ENCODE measurements at places on chromosomes 11 and 22.

- DNase-seq = no peak
These were observed 25.0 kb downstream of the MED15 start for GRCh38 chr22:20532256-20532993.

DNA sequence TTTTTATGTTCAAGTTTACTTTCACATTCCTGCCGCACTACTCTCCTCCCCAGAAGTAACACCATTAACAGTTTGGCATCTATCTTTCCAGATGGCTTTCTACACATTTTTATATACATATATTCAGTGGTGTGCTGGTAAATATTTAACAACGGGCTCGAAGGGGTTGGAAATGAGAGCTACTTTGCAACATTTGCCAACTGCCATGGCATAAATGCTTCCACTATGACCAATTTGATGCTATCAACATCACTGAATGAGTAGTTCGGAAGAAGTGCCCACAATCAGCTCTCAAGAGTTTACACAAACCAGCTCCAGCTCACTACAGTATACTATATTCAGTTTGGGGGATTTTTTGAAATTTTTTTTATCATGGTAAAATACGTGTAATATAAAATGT, 55.2 kb downstream of the RELT start:
- DNase-seq = no peak

- no peak for DNase-seq
These were observed 18.5 kb downstream of the MPPED2 start for GRCh38 chr11:30567644-30568043.

DNA sequence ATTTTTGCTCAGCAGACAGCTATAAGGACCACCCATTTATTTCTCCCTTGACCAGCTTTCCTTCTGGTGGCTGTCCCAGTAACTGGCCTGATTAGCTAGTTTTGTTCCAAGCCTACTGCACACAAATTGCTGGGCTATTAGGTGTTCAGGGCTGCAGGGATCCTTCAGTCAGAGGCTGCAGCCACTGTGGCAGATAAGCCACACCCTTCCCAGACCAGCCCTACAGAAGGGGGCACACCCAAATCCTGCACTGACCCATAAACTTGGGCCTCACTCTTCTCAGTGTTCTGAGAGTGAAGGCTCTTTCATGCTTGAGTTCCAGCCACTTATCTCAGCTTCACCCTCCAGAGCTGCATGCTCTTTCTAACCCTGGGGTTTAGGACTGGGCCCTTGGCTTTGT, 200.0 kb downstream of the AASDHPPT start:
- DNase-seq = no peak

DNA sequence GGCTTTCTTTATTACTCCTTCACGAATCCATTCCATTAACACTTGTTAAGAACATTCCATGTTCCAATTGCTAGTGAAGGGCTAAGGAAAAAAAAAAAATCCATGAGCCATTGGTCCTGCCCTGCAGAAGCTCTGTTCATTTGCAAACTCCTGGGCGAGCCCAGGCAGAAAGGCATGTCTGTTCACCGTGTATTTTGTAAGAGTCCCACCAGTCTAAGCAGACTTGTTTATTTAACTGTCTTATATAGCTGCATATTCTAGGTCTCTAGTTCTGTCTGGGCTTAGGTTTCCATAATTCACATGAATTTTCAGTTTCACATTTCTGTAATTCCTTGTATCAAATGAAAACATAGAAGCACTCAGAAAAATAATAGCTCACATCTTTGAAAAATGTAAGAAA, 97.4 kb upstream of the POU2AF2 start:
- DNase-seq = no peak

DNA sequence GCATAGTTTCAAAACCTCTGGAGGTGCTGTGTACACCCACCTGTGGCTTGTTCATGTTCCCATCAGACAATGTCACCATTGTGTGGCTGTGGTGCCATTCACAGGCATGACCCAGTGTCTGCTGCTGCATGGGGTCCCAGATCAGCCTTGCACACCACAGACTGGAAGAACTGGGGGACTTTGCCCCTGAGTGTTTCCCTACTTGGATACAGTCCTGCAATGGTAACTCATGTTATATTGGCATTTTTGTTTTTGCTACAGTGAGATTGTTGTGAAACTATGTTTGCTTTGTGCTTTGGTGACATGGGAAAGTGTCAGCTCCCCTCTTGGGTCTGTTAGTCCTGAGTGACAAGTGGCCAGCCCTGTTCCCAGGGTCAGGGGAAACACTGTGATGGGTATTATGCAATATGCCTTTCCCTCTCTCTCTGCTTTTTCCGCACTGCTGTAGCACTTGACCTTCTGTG, 108.8 kb downstream of the NAV2 start:
- no peak for DNase-seq

- no peak for DNase-seq
These were observed 45.8 kb upstream of the TH start for GRCh38 chr11:2217211-2218030.

DNA sequence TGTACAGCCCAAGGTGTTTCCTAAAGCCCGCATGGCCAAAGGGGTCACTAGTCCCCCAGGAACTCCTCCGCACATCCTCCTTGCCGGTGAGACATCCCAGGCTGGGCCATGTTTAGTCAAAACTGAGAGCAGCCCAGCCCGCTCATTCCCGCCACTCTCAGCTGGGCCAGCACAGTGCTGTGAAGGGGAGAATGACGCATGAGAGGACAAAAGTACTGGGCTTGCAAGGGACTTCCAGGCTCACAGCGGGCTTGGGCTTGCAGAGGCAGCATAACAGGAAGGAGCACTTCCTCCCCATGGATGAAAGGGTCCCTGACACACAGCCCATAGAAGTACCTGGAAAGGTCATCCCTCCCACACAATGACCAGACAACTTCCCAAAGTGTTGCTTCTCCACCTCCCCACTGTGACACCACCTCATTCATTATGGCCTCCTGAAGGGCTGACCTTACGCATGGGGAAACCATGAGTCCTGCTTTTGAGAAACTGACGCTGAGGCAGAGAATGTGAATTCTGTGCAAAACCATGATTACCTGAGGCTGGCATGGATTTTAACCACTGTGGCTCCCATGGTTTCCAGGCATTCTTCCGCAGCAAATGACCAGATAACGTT, 19.1 kb downstream of the ETS1 start:
- DNase-seq = no peak

DNA sequence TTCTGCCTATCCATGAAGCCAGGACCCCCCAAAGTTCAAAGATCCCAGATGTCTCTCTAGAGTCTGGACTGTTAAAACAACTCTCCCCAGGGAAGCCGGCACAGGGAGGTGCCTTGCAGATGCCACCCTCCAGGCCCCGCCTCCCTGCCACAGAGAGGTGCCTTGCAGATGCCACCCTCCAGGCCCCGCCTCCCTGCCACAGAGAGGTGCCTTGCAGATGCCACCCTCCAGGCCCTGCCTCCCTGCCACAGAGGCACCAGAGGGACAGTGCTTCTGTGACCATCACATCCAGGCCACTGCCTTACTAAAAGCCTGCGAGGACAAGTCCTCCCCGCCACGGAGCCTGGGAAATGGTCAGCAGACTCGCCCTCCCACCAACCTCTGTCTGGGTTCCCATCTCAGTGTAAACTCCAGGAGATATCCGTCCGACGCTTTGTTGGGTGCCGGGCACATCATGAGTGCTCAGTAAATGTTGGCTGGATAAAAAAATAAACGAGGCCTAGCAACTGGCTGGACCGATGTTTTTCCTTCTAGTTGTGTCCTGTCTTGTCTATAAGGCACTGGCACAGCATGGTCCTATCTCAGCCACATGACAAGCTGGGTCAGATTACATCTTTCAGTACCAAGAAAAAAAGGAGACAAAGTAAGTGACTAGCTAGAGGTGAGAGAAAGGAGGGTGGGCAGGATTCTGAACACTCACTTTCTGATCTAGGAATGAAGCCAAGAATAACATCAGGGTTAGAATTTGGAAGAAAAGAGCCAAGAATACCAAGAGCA, 91.2 kb upstream of the CSNK2A3 start:
- DNase-seq = no peak

- no peak for DNase-seq
These were observed 2.3 kb downstream of the HRAS start for GRCh38 chr11:532986-533585.

GRCh38 chr11:70525006-70525405, 126.7 kb downstream of the CTTN start:
- DNase-seq = no peak

DNA sequence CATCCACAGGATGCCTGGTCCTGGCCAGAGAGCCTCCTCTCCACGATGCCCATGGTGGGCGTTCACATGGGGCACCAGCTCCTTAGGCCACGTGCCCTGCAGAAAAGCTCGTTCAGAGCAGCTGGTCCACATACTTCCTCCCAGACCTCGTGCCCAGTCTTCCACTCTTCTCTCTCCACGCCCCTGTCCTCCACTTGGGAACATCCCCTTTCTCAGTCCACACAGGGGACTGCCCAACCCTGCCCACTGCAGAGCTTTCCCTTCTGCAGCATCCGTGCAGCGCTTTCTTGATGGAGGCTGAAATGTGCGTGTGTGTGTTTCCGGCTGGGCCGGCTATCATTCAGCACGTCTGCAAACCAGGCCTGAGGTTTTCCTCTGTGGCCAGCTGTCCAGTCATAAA, 11.3 kb downstream of the TPCN2 start:
- DNase-seq = no peak

GRCh38 chr22:44663256-44663999, 38.6 kb upstream of the PRR5 start:
- DNase-seq = no peak

- no peak for DNase-seq
These were observed 4.5 kb upstream of the TPP1 start for GRCh38 chr11:6623391-6624363.

- DNase-seq = no peak
These were observed 526 bp downstream of the C1QTNF6 start for GRCh38 chr22:37187552-37187890.

DNA sequence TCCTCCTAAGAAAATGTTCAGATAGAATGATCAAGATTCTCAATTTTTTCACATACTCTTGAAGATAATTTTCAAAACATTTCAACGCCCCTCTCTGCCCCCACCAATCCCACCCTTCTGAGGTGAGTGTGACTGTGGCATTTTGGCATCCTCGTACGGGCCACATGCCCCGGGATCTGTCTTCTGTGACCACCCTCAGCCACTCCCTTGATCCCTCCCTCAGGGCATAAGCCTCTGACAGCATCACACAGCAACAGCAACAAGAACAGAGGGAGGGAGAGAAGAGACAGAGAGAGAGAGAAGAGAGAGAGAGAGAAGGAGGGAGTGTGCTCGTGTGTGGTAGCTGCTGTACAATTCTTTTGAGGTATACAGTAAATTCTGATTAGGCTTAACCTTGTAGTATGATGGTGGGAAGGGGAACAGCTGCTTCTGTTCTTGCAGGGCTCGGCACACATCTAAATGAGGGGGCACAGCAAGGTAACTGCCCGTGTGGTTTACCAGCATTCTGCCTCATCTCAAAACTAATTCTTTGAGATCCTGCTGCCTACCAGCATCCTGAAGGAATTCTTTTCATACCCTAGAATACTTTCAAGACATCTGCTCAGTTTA, 21.4 kb downstream of the SCUBE2 start:
- no peak for DNase-seq

DNA sequence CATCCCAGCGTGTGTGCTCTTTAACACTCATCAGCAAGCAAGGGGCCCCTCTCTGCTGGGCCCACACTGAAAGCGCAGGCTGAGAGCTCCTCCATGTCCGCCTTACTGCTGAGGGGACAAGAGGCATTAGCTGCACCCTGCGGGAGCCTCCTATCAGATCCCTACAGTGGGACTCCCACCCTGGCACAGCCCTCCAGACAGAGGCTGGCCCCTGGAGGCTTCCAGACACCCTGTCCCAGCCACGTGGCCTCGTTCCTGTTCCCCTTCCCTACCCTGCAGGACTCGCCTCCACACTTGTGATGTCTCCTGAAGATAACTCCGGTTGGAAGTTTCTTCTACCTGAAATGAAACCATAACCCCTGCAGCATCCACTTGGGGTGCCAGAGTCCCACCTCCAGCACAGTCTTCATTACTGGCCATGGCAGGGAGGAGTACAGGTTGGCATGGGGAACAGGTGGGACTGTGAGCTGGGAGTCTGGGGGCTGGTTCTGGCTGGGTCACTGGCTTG, 5.0 kb upstream of the SH3BP1 start:
- DNase-seq = no peak

DNA sequence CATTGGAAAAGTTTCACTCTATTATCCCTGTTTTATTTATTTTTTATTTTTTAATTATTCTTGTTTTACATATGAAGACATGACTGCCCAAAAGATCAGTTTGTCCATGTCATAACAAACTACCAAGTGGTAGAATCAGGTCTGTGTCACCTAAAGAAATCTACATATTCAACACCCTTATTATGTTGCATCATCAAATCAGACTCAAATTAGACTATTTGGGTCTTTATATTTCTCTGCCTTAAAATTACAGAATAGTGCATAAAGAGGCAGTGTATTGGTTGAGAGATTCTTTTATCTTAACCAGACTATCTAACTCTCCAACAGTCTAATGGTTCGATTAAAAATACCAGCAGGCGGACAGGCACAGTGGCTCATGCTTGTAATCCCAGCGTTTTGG, 18.5 kb upstream of the ATP5MG start:
- DNase-seq = no peak

GRCh38 chr11:116618461-116618860, 154.3 kb downstream of the BUD13 start:
- DNase-seq = no peak

DNA sequence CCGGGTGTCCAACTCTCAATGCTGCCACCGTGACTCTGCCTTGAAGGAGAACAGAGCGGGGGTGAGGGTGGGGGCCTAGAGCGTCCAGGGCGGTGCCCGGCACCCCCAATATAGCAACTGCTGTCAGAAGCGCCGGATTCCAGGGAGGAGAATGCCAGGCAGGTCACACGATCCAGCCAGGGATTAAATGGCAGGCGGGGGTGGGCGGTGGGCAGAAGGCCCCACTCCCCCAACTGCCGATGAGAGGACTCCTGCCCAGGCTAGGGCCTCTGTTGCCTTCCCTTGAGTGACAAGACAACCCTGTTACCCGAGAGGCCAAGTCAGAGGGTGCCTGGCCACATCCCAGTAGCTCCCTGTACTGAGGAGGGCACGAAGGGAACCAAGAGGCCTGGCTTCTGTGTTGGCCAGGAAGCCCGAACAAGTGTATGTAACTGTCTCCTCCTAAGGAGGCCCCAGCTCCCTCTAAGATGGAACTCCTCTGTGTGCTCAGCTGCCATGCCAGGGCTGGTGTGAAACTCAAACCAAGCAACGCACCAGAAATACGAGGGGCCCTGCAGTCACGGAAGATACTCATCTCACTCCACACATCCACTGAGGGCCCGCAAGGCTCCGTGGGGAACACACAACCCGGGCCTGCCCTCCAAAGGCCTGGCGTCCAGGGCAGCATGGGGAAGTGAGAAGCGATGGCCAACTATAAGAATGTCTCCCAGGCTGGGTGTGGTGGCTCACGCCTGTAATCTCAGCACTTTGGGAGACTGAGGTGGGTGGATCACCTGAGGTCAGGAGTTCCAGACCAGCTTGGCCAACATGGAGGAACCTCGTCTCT, 3.0 kb downstream of the PACSIN3 start:
- no peak for DNase-seq

DNA sequence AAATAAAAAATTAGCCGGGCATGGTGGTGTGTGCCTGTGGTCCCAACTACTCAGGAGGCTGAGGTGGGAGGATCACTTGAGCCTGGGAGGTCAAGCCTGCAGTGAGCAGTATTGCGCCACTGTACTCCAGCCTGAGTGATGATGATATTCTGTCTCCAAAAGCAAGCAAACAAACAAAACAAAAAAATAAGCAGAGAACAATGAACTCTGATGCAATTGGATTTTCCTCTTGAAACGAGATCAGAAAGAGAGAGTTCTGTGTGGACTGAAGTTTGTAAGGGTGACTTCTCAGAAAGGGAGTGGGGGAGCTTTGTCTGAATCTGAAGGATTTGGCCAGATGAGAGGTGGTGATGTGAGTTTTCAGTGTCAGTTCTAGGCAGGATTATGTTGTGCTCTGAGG, 6.0 kb upstream of the TMEM123 start:
- no peak for DNase-seq
